ENCODE measurements at places on chromosomes 2 and 18. TPM values are rescaled to one million over a fixed set of nuclear protein-coding genes. Genes with fewer than 3 reads are reported as not detected.

The LYG2 gene
- total RNA-seq = not detected

The DPP4 gene
- 7.5 TPM for total RNA-seq

The IL36RN gene
- total RNA-seq = not detected

DNA sequence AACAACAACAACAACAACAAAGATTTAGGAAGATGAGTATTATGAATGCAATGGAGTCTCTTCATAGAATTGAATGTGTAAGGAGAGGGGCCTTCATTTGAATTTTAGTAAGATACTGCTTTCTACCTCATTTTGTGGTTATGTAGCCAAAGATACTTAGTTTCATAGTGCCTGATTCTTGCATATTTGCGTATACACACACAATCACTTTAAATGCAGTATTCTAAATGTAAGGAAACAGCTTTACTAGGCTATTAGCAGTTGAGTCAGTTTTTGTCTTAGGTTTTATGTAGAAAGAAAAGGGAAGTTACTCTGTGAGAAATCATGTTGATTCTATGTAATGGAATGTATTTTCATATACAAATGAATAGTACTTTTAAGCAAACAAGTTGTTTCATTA lies 80.5 kb downstream of the HAUS1 start:
- no peak for DNase-seq

GRCh38 chr2:186884587-186884986 lies 35.6 kb upstream of the ZSWIM2 start:
- no peak for DNase-seq

DNA sequence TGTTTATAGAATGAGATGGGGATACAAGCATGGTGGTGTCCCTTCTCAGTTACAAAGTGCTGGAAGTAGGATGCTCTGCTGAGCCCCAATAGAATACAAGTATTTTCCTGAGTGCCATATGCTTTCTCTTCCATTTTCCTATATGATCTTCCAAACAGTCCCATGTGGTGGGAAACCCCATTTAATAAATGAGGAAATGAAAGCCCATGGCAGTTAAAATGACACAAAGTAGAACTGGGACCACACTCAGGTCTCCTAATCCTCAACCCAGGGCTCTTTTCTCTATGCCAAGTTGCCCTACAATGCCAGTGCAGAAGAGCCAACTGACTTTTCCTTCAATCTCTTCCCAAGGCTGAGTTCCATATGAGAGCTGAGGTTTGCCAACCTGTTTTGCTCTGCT lies 210.2 kb upstream of the FBXO11 start:
- no peak for DNase-seq

DNA sequence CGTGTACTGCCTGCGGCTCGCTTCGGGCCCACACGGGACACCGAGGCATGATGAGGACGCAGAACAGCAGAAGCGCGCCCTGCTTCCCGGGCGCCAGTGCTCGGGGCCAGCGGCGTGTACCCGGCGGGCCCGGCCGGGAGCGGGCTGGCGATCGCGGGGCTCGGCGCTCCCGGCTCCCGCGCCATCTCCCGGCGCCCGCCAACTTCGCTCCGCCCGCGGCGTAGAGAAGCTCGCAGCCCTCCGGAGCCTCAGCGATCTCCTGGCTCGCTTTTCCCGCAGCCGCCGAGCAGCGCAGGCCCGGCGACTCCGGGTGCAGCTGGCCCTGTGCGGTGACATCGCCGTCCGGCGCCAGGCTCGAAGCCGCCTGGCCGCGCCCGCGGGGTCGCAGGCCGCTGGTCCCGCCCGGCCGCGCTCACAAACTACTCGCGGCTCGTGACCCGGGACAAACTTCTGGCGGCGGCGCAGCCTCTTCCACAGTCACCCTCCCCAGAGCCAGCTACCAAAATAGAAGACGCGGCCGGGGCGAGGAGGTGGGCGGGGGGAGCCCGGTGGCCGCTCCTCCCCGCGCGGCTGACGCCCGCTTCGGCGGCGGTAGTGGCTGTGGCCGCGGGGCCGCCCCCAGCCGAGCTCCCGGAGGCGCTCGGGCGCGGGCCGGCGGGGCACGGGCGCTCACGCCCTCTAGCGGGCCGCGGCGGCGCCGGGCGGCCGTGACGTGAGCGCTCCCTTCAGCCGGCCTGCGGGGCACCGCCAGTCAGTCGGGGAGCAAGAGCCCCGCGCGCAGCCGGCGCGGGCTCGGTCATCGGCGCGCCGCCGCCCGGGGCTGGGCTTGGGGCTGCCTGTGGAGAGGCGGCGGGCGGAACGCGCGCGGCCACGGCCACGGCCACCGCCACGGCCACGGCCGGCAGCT lies at the start of gene PTPRM:
TSS of gene PTPRM (plus strand) at position 750 of the 907 bp plus-strand sequence. CDS start 503 bp downstream, outside the sequence.
- DNase-seq = peak; percentile 78

DNA sequence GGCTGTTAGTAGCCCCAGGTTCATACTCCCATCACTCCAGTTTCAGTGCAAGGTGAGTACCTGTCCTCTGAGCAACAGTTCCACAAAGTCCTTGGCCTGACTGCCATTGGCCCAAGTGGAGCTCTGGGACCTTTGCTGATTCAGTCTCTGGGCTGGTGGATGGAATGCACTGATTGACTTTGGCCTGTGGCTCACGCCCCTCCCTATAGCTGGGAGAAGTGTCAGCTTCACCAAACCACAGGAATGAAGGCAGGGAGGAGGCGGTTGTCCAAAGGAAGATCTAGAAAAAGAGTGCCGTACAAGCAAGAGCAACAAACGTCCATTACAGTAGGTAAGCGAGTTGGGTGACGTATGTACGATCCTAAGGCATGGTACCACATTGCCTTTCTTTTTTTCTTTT lies 34.0 kb downstream of the QPCT start:
- no peak for DNase-seq

GRCh38 chr2:71130905-71131244 lies 441 bp downstream of the MPHOSPH10 start:
- DNase-seq = no peak

GRCh38 chr2:221724631-221725203 lies 152.6 kb upstream of the EPHA4 start:
- no peak for DNase-seq

The IL36A gene
- not detected for total RNA-seq

DNA sequence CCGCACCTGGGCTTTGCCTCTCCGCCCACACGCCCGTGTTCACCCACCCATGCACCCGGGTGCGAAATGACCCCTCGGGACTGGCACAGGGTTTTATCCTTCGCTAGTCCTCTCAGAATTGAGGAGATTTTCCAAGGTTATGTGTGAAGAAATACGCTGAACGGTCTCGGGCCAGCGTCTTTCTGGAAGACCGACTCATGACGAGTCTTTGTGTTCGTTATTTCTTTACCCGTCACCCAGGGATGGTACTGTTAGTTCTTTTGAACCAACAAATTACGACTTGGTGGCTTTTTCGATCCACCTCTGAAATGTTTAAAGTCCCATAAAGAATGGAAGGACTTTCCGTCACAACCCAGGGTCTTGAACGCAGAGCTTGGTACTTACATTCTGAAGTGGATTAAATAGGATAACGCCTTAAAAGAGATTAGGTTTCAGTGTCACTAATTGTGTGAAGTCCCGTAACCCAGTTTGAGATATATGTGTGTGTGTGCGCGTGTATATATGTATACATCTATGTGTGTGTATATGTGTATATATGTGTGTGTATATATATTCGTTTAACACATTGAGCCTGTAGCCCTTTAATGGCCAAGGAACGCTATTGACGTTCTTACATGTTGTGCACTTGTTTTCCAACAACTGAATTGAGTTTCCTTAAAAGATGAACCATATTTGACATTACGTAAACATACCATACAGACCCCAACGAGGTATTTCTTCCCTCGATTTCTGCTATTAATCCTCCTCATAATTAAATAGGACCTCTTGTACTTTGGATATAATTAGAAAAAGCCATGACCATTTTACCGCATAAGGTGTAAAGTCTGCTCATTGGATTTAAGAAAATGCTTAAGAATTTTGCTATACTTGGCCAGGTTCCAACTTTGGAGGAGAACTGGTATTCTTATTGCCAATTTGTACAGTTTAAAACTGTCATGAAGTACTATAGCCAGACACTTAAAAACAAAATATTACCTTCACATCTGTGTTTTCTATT lies 889 bp downstream of the ZC3H15 start:
- DNase-seq = no peak

- DNase-seq = no peak
Measured at GRCh38 chr2:28096421-28096820, 205.9 kb downstream of the BABAM2 start.

DNA sequence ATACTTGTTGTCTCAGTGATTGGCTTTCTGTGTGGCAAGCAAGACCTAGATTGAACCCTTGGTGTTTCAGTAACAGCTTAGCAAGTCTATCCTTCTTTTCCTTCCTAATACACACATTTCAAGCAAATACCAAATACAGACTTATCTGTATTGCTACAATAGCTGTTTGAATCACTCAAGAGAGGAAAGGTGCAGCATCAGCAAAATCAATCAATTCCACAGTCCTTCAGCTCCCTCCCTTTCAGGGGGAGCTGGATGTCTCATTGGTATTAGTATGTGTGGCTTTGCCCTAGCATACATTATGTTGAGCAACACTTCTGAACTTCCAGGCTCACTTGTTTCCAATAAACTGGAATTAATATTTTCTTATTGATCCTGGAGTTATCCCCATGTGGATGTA lies 323.1 kb downstream of the TMX3 start:
- DNase-seq = no peak

The GAD1 gene
- total RNA-seq = 0.15 TPM

The CLEC4F gene
- total RNA-seq = 0.88 TPM

DNA sequence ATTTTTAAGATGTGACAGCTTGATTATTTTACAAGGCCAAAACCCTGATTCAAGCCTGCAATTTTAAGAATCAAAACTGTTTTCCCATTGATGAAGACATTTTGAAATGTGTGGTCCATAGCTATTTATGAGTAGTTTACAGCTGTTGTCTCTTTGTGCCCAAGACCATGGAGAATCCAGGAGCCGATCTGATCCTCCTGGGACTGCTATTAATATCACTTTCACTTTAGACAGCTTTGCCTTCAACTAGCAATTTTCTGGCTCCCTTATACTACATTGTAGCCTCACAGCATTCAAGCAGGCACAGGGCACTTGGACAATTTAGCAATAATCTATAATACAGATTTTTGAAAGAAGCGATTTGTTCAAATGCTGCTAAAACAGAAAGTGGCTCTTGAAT lies 172.9 kb downstream of the SLC8A1 start:
- DNase-seq = no peak

- no peak for DNase-seq
Measured at GRCh38 chr2:65383541-65384488, 48.6 kb downstream of the SPRED2 start.

The REG3G gene
- total RNA-seq = not detected

GRCh38 chr2:134351016-134351415 lies 97.1 kb downstream of the MGAT5 start:
- no peak for DNase-seq

DNA sequence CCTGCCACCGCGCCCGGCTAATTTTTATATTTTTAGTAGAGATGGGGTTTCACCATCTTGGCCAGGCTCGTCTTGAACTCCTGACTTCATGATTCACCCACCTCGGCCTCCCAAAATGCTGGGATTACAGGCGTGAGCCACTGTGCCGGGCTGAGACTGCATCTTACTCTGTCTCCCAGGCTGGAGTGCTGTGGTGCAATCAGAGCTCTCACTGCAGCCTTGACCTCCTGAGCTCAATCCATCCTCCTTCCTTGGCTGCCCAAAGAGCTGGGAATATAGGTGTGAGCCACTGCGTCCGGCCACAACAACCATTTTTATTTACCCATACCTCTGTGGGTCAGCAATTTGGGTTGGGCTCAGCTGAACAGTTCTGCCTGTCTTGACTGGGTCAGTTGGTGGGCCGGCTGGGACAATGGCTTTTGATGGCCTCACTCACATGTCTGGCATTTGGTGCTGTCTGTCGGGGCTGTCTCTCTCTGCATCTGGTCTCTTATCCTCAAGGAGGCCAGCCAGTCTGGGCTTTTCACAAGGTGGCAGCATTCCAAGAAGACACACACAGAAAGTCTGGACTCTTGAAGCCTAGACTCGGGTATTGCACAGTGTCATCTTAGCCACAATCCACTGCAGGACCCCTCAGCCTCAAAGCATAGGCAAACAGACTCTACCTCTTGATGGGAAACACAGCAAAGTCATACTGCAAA lies 116.8 kb upstream of the GATA6 start:
- DNase-seq = no peak

DNA sequence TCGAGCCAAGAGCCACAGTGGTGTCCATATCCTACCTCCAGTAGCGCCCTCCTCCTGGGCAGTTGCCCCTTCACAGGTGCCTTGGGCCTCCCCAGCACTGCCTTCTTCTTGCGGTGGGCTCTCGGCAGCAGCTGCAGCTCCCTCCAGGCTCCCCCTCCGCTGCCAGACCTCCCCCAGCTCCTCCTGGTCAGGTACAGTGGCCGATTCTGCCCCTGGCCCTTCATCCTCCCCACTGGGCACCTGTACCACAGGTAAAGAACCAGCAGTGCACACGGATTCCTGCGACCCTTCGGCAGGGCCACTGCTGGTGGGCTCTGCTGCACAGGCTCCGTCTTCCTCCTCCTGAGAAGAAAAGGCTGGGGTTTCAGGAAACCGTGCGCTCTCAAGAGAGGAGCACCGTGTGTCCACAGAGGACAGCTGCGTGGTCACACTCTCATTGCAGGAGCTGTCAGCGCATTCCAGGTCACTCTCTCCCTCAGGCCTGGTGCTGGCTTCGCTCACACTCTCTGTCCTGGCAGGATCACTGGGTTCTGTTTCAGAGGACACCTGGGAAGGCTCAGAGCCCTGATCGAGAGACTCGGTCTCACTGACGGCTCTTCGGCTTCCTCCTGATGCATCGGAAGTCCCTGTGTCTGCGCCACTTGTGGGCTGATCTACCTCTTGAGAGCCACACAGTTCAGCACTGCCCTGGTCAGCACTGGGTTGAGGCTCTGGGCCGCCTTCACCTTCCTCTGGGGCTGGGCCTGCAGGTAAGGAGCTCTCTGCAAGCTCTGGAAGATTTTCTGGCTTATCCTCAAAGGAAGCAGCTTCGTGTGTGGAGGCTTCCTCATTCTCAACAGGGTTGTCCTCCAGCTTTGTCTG lies 147.4 kb upstream of the STK17B start:
- no peak for DNase-seq

- no peak for DNase-seq
Measured at GRCh38 chr2:25018681-25019080, 23.2 kb upstream of the EFR3B start.
